ENCODE measurements at places on chromosomes 1 and 21.

- DNase-seq: no peak
These were observed 226.4 kb downstream of the DSCAM start for GRCh38 chr21:40620386-40621145.

GRCh38 chr1:216425577-216425976, 2.3 kb upstream of the USH2A start:
- no peak for DNase-seq

DNA sequence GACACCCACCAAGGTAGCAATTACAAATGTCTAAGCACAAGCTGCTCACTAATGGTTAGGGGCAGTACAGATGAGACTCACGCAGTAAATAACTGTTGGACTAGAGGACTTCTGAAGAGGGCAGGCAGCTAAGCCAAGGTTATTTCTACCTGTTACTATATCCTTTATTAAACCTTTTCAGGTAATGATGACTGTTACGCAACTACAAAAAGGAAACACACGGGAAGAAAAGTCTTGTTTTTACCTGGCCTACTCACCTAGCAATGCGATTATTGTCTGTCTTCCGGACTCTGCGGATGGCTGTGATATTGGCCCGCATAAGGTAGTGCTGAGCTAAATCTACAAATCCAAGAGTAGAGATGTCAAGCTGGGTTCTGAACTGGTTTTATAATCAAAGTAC, 17.8 kb upstream of the VHLL start:
- no peak for DNase-seq

- DNase-seq: no peak
These were observed 1317.7 kb downstream of the MRPL39 start for GRCh38 chr21:24289539-24289938.

DNA sequence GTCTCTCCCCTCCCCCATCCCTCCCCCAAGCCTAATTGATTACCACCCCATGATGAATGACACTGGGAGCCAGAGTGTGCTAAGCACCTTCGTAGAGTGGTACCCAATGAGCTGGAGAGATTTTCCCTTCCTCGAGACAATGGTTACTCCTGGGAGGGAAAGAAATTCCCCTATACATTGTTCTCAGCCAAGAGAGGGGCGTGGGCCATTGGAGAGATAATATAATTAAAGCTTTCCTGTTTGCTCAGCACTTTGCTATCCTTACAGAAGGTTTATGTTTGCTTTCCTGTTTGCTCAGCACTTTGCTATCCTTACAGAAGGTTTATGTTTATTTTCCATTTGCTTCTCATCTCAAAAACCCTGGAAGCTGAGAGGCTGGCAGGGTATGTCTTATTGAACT, 126.1 kb upstream of the KLHDC7A start:
- DNase-seq: no peak

DNA sequence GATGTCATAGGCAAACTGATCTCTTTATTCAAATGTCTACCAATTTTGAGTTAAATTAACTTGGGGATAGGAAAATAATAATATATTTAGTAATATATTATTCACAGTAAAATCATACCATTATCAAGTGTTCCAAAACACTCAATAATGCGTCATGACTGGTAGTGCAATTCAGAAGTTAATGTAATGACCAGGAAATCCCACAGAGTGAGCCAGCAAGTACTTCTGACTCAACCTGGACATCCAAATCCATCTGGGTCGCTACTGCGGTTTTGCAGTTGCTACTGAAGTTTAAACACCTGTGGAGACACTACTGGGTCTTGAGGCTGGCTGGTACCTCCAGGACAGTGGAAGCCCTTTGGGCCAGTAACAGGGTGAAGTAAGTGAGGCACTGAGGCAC, 44.8 kb downstream of the DPYD start:
- no peak for DNase-seq

- no peak for DNase-seq
These were observed 142.3 kb downstream of the VPS13D start for GRCh38 chr1:12372180-12372579.

- DNase-seq: no peak
These were observed 13.3 kb downstream of the MAPKAPK2 start for GRCh38 chr1:206698011-206698410.

GRCh38 chr1:35592991-35593769, 20.1 kb downstream of the TFAP2E start:
- DNase-seq: no peak

DNA sequence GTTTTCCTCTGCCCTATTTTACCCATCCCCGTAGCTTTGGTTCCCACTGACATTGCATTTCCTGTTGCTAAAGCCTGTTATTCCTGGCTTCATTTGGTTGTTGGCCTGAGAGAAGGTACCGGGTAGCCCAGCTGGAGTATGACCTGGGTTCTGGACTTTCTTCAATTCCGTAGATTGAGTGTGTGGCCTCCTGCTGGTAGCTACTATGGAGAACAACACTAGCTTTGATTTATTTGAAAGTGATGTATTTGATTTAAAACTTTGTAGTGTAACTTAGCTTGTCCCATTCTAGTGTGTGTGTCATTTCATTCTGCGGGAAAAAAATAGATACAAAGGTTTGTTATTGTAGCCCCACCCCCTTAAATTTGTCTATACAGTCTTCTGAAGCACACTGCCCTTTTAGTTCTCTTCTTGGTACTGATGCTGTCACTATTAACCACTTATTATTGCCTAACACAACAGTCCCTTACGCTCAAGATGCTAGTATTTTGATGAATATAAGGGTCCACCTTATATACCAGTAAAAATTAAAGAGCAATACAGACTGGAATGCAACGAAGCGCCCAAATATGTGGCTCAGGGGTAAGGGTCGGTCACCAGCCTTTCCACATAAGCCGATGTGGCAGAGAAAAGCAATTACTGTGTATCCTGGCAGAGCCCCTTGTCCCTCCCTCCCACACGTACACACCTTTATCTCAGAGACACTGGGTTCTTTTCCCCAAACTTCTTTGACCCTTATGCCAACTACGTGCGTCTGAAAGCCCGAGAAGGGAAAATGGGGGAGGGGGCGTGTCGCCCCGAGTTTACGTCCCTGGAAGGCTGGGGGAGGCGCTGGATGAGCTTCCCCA, 643 bp upstream of the MOV10 start:
- DNase-seq: no peak

GRCh38 chr1:111992476-111992875, 3.0 kb upstream of the KCND3 start:
- DNase-seq: no peak

- no peak for DNase-seq
These were observed 17.4 kb upstream of the METTL18 start for GRCh38 chr1:169812131-169812530.

DNA sequence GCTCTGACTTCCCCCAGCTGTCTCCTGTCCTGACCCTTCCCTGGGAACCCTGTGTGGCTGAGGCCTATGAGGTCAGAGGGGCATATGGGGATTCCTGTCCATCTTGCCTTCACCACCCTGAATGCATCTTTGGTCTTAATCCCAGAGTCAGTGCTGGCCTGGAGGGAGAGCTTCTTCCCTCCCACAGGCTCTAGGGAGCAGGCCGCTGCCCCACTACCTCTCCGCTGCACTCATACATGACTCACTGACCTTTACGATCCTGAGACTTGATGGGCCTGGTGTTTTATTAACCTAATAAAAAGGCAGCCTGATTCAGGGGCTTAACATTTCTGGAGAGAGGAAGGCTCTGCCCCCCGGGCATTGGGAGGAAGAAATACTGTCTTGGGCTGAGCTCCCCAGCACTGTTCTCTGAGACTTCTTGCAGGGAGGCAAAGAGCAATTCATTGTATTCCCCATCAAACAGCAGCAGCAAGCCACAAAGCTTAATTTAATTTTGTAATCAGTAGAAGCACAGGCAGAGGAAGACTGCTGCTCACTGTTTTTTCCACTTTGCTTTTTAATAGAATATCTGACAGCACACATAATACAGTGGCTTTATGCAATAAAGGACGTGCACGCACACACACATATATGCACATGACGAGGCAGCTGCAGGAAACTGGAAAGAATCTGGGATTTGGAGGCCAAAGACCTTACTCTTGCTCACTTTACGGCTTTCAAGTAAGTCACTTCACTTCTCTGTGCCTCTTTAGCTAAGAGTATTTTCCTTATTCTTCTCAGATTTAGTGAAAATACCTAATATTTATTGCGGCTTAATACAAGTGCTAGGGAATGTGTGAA, 89.2 kb upstream of the GRIK3 start:
- no peak for DNase-seq
